ENCODE measurements at places on chromosomes 6 and 20. TPM values are rescaled to one million over a fixed set of nuclear protein-coding genes. Genes with fewer than 3 reads are reported as not detected.

The HMGCLL1 gene
- total RNA-seq: not detected

The MANEA gene
- total RNA-seq: 5.0 TPM

The ENPP5 gene
- total RNA-seq: not detected

The FAM217B gene
- total RNA-seq: 4.2 TPM

The TRIM31 gene
- total RNA-seq: not detected

The MAPK13 gene
- 5.0 TPM for total RNA-seq

The MCHR2 gene
- total RNA-seq: not detected

The SLC22A1 gene
- not detected for total RNA-seq

The SCUBE3 gene
- total RNA-seq: 3.0 TPM

The ACTL10 gene
- 1.6 TPM for total RNA-seq

Data from bladder microvascular endothelial cell (primary cell).